Cerebellum (tissue), 4 donors: ENCODE measurements at places on chromosomes 16 and 17. TPM values are rescaled to one million over a fixed set of nuclear protein-coding genes. Genes with fewer than 3 reads are reported as not detected.
A peak's percentile ranks its signal among the peaks of the same experiment; 100 is the strongest.

- no peak for DNase-seq
These were observed 19.4 kb downstream of the KLHL36 start for GRCh38 chr16:84667600-84668309.

GRCh38 chr17:49343273-49343672, 18.8 kb downstream of the ZNF652 start:
- DNase-seq = no peak

The ITGAX gene
- 1.6 TPM for total RNA-seq

The TERB1 gene
- not detected for total RNA-seq

DNA sequence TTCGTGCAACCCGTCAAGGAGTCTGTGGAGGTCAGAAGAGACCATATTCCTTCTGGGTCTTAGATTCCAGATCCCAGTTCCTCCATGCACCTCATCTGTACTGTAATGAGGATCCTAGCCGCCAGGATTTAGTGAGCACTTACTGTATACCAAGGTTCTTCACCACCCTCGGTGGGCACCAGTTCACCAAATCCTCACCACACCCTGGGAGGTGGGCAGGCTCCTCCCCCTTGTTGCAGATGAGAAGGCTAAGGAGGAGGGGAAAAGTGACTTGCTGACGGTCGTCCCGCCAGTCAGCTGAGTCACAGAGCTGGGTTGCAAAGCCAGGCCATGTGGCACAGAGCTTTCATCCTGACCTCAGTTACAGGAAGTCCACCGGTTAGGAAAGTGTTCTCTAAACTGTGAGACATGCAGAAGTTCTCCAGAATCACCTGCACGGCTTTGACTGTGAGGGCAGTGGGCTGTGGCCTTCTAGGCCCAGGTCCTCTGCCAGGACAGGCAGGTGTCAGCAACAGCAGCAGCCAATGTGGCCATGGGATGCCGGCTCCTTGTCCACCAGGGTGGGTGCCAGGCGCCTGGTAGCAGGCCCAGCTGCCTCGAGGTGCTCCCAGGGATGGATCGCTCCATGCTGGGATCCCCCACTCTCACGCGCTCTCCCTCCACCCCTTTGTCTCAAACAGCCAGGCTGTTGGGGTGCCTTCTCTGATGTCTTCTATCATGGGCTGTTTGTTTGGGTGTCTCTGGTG, 240.3 kb upstream of the GSE1 start:
- DNase-seq = no peak

- DNase-seq = no peak
These were observed 90.7 kb downstream of the USP31 start for GRCh38 chr16:23058576-23058975.

DNA sequence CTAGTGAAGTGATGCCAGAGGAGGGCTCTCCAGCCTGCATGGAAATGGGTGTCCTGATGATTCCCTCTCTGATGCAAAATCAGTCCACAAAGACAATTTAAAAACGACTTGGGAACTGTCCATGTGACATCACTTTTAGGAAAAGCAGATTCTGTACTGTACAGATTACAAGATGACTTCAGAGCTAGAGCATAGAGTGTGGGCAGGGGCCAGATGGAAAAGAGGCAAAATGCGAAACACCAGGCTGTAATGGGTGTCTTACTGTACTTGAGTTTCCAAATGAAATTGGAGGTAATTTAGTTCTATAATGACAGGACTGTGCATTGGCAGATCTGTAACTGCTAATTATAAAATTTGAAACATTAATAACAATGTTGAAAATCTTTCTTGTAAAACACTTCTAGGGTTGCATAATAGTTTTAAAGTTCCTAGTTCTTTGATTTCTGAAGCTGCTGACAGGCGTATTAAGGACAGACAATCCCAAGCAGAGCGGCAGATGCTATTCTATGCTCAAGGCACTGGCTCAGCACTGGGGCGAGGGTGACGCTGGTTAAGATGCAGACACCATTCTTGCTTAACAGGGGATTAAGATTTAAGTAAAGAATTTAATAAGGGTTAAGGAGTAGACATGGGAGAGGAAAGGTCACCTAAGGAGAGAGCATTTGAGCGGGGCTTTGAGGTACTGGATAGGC, 29.6 kb downstream of the OGFOD1 start:
- no peak for DNase-seq

- DNase-seq = peak; percentile 47
These were observed 2.3 kb upstream of the SOX9 start for GRCh38 chr17:72118335-72119076.

- no peak for DNase-seq
These were observed 74.1 kb downstream of the SOCS1 start for GRCh38 chr16:11181899-11182279.

DNA sequence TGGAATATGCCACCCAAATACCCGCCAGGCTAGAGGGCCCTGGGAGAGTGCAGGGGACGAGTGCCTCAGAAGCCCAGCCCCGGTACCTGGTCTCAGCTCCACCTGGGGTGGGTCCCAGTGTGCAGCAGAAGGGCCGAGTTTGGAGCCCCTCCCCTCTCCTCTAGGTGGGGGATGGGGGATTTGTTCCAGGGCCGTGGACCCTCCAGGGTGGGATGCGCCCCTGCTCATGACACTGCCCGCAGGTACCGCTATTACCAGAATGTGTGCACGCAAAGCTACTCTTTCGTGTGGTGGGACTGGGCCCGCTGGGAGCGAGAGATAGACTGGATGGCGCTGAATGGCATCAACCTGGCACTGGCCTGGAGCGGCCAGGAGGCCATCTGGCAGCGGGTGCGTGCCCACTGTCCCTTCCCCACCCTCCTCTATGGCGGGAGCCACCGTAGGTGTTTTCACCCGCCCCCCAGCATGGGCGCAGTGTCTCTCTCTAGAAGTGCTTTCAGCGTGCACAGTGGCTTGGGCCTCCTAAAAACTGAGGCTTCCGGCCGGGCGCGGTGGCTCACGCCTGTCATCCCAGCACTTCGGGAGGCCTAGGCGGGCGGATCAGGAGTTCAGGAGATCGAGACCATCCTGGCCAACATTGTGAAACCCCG, 1.2 kb downstream of the NAGLU start:
- DNase-seq = no peak

DNA sequence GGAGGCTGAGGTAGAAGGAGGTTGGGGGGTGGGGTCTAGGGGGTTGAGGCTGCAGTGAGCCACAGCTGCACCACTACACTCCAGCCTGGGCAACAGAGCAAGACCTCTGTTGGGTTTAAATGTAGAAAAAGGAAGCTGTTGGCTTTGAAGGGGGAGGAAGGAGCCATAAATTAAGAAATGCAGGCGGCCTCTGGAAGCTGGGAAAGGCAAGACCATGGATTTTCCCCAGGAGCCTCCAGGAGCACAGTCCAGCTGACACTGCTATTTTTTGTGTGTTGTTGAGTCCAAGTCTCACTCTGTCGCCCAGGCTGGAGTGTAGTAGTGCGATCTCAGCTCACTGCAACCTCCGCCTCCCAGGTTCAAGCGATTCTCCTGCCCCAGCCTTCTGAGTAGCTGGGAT, 15.9 kb downstream of the LITAF start:
- DNase-seq = no peak

The ASPHD1 gene
- 5.0 TPM for total RNA-seq

DNA sequence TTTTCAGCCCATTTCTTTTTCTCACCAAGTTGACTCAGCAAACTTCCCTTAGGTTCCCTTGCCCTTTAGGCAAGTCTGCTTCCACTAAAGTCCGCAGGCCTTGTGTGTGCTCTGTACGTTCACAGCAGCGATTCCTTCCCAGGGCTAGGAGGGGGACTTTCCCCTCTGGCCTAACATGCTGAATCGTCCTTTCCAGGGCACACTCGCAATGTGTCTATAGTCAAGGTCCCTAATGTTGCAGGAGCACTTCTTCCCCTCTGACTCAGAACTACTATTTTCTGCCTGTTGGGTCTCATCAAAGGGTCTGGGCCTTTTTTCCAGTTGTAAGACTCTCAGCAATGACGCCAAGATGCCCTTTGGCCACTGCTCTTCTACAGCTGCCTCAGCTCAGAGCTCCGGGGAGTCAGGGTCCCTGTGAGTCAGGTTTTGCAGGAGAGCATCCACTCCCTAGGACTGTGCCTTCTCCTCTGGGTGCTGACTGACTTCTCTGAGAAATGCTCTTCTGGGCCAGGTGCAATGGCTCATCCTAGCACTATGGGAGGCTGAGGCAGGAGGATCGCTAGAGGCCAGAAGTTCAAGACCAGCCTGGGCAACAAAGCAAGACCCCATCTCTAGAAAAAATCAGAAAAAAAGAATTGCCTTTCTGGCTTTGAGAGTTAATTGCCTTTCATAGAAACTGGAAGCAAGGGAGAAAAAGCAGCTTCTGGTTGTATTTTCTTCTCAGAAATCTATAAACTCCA, 64.4 kb upstream of the TBX2 start:
- no peak for DNase-seq

- DNase-seq = no peak
These were observed 198.6 kb downstream of the AATF start for GRCh38 chr17:37147301-37147812.

- DNase-seq = no peak
These were observed 15.3 kb downstream of the OR3A1 start for GRCh38 chr17:3282901-3283300.

GRCh38 chr16:53744449-53744848, 40.5 kb downstream of the FTO start:
- no peak for DNase-seq

The SPATA32 gene
- not detected for total RNA-seq

- DNase-seq = no peak
These were observed 15.2 kb downstream of the CYB5D1 start for GRCh38 chr17:7873051-7873450.

GRCh38 chr16:56038564-56039098, 152.7 kb upstream of the GNAO1 start:
- DNase-seq = no peak

DNA sequence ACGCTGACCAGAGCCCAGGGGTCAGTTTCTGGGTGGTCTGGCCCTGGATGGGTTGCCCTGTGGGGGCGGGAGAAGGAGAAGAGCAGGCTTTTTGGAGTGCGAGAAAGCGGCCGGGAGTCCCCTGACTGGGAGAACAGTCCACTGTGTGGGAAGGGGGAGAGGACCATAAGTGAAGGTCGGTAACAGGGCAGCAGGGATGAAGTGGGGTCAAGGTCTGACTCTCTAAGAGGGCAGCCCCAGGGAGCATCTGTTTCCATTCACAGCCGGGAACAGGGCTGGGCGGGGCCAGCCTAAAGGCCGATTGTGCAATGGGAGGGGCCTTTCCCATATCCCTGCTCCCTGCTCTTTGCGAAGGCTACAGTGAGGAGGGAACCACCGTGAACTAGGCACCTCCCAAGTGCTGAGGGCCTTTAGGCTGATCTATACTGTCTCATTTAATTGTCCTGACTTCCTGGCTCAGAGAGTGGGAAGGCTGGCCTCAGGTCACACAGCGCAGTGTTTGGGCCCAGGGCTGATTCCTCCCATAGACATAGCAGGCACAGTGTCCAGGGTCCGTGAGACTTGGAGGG, 10.4 kb upstream of the WFDC1 start:
- no peak for DNase-seq

The SLC5A2 gene
- total RNA-seq = 1.1 TPM

The KRTAP9-2 gene
- total RNA-seq = not detected

DNA sequence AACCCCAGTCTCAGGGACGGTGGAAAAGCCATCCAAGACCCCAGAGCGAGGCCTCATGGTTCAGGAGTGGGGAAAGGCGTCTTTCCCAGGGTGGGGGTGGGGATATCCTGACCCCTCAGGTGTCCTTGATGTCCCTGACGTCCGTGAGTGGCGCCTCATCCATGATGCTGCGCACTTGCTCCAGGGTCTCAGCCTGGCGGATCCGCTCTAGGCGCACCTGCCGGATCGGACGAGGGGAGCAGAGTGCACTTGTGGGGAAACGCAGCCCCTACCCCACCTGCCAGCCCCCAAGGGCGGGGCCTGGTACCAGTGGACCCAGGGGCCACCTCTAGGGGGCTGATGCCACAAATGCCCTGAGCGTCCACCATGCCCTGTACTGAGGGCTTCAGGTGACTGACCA, 20.2 kb downstream of the RABEP2 start:
- DNase-seq = no peak

DNA sequence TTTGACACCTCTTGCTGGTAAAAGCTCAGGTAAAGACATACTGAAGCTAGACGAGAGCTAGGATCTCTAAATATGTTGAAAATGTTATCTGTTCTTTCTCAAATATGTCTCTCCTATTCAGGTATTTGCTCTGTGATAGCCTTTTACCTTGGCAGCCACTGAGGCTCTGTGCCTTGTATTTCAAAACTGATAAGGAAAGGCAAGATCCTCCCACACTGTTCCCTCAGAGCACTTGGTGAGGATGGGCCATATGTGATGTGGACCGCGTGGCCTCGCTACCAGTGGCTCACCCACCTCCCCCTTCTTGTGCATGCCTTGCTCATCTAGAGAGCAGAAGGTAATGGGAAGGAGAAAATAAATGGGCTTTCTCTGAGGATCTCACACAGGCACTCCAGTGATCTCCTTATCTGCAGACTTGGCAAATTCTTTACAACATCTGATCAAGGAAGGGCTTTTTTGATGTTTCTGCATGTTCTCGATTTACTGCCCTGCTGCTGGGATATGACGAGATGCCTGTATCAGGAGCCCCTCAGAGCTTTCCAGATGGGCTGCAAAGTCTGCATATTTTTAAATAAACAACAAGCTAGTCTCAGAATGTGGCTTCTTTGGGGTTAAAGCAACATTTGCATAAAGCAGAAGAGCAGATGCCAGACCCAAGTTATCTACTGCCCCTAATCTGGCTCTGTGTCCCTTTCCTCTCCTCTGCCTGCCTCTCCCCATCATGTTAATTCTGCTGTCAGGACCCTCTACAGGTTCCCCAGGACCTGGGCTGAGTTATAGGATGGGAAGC, 16.9 kb downstream of the HOXB1 start:
- no peak for DNase-seq

DNA sequence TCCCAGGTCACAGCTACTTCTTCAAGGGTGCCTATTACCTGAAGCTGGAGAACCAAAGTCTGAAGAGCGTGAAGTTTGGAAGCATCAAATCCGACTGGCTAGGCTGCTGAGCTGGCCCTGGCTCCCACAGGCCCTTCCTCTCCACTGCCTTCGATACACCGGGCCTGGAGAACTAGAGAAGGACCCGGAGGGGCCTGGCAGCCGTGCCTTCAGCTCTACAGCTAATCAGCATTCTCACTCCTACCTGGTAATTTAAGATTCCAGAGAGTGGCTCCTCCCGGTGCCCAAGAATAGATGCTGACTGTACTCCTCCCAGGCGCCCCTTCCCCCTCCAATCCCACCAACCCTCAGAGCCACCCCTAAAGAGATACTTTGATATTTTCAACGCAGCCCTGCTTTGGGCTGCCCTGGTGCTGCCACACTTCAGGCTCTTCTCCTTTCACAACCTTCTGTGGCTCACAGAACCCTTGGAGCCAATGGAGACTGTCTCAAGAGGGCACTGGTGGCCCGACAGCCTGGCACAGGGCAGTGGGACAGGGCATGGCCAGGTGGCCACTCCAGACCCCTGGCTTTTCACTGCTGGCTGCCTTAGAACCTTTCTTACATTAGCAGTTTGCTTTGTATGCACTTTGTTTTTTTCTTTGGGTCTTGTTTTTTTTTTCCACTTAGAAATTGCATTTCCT, 3.4 kb upstream of the LPCAT2 start:
- DNase-seq = no peak
